ENCODE measurements at places on chromosomes 7 and 10.

- H3K4me3 ChIP-seq: no peak overlapping the region
- no peak for DNase-seq
- peaks cover 4% of the 10 kb centered on the region for H3K27me3 ChIP-seq
- H3K36me3 ChIP-seq: no peaks in the 10 kb centered on the region
Measured at GRCh38 chr10:42177077-42177792, 461.1 kb downstream of the ZNF33B start.

GRCh38 chr7:31145339-31145738 is 93.2 kb downstream of the ADCYAP1R1 start:
- no peak overlapping the region for H3K27ac ChIP-seq
- no peaks in the 10 kb centered on the region for H3K27me3 ChIP-seq

DNA sequence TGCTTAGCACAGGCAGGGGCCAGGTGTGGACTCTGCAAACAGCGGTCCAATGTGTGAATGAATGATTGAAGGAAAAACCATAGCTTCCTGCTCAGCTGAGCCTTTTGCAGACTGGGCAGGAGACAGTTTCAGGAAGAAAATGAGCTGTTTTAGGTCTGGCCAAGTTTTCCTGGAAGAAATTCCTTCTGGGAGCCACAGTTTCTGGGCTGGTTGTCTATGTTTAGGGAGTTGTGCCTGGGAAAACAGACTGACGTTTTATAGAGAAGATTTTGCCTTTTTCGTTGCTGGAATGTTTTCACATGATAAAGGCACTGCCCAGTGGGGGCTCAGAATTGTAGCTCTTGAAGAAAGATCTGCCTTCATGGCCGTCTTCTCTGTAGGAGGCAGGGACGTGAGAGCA is 255.1 kb downstream of the CCSER2 start:
- no peak for DNase-seq
- no peaks in the 10 kb centered on the region for H3K36me3 ChIP-seq
- H3K4me1 ChIP-seq: no peaks in the 10 kb centered on the region
- no peak overlapping the region for H3K4me3 ChIP-seq
- no peaks in the 10 kb centered on the region for H3K27me3 ChIP-seq

- DNase-seq: no peak
- H3K27me3 ChIP-seq: peaks cover 63% of the 10 kb centered on the region
- no peak overlapping the region for H3K27ac ChIP-seq
- H3K4me3 ChIP-seq: no peak overlapping the region
- H3K4me1 ChIP-seq: no peaks in the 10 kb centered on the region
Measured at GRCh38 chr10:101282947-101283346, 53.7 kb upstream of the LBX1 start.

DNA sequence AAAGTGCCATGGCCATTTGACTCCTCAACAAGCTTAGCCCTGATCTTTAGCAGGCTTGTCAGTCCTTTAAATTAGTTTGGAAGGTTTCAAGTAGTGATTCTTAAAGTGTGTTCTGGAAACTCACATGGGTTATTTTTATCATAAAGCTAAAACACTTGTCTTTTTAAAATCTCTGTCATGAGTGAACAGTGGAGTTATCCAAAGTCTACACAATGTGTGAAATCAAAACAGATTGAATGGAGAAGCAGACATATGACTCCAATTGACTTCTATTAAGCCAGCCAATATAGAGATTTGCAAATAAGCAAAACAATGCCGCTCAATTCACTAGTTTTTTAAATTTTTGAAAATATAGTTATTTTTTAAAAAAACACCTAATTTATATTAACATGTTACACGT is 53.3 kb upstream of the SORCS3 start:
- no peaks in the 10 kb centered on the region for H3K27me3 ChIP-seq
- no peak overlapping the region for H3K27ac ChIP-seq
- no peak overlapping the region for H3K4me3 ChIP-seq
- no peaks in the 10 kb centered on the region for H3K36me3 ChIP-seq
- DNase-seq: no peak

GRCh38 chr7:29039821-29040578 is 81.9 kb upstream of the TRIL start:
- H3K27ac ChIP-seq: no peak overlapping the region
- no peaks in the 10 kb centered on the region for H3K4me1 ChIP-seq
- H3K4me3 ChIP-seq: no peak overlapping the region
- no peaks in the 10 kb centered on the region for H3K36me3 ChIP-seq
- no peak for DNase-seq

- H3K27me3 ChIP-seq: no peaks in the 10 kb centered on the region
- DNase-seq: no peak
- no peaks in the 10 kb centered on the region for H3K4me1 ChIP-seq
- no peak overlapping the region for H3K27ac ChIP-seq
- no peaks in the 10 kb centered on the region for H3K36me3 ChIP-seq
- no peak overlapping the region for H3K4me3 ChIP-seq
Measured at GRCh38 chr10:130392031-130392430, 255.8 kb downstream of the GLRX3 start.

DNA sequence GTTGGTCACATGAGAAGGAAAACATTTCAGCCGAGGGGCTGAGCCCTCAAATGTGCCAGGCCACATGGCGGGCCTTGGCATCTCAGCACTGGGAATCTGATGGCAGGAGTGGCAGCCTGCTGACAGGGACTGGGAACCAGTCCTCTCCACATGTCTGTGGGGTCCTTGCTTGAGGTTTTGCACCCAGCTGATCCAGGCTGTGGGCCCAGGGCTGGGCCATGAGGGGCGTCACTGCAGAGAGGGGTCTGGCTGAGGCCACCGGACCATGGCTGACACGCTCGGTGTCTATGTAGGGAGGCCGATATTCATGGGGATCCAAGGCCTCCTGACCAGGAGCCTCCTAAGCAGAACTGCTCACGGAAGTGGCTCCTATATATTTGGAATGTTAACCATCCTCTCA is 31.0 kb upstream of the PWWP2B start:
- peaks cover 9% of the 10 kb centered on the region for H3K36me3 ChIP-seq
- H3K27ac ChIP-seq: no peak overlapping the region
- no peak for DNase-seq
- no peaks in the 10 kb centered on the region for H3K27me3 ChIP-seq

GRCh38 chr10:61939902-61940301 is 38.4 kb downstream of the ARID5B start:
- H3K27ac ChIP-seq: peak overlapping the region; percentile 89
- no peak overlapping the region for H3K4me3 ChIP-seq
- DNase-seq: peak; percentile 35
- peaks cover 11% of the 10 kb centered on the region for H3K36me3 ChIP-seq
- no peaks in the 10 kb centered on the region for H3K27me3 ChIP-seq
- H3K4me1 ChIP-seq: peaks cover 23% of the 10 kb centered on the region

GRCh38 chr7:5303591-5304505 is 21.1 kb downstream of the SLC29A4 start:
- H3K4me3 ChIP-seq: no peak overlapping the region
- no peak for DNase-seq
- H3K4me1 ChIP-seq: no peaks in the 10 kb centered on the region

DNA sequence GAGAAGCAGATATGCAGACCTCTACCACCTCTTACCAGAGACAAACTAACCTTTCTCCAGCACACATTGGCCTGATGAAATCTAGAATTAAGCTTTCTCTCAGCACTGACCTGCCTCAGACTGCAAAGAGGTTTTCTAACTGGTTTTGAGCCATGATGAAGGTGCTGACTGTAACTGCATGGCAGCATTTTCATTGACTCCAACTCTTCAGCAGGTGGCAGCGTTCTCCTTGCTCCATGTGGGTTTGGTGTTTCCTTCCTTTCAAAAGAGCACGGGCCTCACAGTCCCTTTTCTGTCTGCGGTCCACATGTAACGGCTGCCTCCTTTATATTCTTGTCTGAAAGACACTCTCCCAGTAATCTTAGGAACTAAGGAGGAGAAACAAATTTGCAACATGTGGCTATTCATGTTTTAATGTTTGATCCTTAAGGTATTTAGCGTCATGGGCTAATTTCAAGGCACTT is 12.6 kb downstream of the KLLN start:
- H3K36me3 ChIP-seq: no peaks in the 10 kb centered on the region
- H3K27ac ChIP-seq: no peak overlapping the region
- H3K4me3 ChIP-seq: no peak overlapping the region

DNA sequence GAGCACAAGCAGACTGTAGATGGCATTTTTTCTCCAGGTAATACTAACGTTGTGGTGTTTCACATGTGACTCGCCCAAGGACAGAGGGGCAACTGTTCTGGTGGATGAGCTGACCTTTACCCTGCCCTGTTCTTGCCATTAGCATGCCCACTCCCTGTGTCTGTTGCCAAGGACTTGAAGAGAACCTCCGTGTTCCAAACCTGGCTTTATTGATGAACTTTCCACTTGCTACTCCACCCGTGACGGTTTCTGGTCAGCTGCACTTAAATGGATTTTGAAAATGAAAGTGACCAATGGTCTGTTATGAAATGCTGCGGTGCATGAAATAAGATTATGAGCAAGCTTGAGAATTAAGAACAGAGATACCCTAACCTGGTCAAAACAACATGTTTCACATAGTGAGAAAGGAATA is 30.4 kb downstream of the LRRC4 start:
- H3K4me3 ChIP-seq: no peak overlapping the region
- no peak for DNase-seq
- H3K4me1 ChIP-seq: peaks cover 8% of the 10 kb centered on the region
- peaks cover 8% of the 10 kb centered on the region for H3K36me3 ChIP-seq
- no peak overlapping the region for H3K27ac ChIP-seq

DNA sequence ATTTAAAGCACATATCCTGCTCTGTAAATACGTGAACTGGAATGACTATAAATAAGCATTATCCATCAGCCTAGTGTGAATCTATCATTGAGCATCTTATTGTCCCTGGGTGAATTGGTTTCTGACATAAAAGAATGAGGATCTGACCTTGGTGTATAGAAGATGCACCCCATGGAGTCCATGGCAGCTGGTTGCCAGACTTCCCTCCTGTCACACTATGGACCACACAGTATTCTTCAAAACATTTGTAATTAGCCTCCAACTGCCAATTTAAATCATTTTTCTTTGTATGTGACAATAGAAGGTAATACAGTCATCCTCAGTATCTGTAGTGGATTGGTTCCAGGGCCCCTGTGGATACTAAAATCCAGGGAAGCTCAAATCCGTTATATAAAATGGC is 238.1 kb upstream of the ZWINT start:
- no peaks in the 10 kb centered on the region for H3K36me3 ChIP-seq
- DNase-seq: no peak
- H3K27me3 ChIP-seq: no peaks in the 10 kb centered on the region
- H3K4me1 ChIP-seq: no peaks in the 10 kb centered on the region
- H3K27ac ChIP-seq: no peak overlapping the region

DNA sequence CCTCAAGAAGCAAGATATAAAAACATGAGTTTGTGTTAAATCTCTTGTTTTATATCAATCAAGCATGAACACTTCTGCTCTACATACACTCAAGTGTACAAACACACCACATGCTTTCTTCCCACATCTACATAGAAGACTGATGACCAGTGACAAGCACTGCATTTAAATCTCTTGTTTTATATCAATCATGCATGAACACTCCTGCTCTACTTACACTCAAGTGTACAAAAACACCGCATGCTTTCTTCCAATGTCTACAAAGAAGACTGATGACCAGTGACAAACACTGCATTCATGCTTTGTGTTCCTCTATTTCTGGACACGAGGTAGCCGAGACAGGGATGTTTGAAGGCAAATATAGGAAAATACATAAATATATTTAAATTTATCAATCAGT is 642.0 kb upstream of the PFKP start:
- H3K4me3 ChIP-seq: no peak overlapping the region
- no peak overlapping the region for H3K27ac ChIP-seq
- DNase-seq: no peak
- no peaks in the 10 kb centered on the region for H3K4me1 ChIP-seq
- H3K27me3 ChIP-seq: no peaks in the 10 kb centered on the region
- H3K36me3 ChIP-seq: no peaks in the 10 kb centered on the region

GRCh38 chr10:84293171-84293570 is 35.2 kb upstream of the CCSER2 start:
- H3K27ac ChIP-seq: no peak overlapping the region
- DNase-seq: no peak
- H3K4me3 ChIP-seq: no peak overlapping the region

DNA sequence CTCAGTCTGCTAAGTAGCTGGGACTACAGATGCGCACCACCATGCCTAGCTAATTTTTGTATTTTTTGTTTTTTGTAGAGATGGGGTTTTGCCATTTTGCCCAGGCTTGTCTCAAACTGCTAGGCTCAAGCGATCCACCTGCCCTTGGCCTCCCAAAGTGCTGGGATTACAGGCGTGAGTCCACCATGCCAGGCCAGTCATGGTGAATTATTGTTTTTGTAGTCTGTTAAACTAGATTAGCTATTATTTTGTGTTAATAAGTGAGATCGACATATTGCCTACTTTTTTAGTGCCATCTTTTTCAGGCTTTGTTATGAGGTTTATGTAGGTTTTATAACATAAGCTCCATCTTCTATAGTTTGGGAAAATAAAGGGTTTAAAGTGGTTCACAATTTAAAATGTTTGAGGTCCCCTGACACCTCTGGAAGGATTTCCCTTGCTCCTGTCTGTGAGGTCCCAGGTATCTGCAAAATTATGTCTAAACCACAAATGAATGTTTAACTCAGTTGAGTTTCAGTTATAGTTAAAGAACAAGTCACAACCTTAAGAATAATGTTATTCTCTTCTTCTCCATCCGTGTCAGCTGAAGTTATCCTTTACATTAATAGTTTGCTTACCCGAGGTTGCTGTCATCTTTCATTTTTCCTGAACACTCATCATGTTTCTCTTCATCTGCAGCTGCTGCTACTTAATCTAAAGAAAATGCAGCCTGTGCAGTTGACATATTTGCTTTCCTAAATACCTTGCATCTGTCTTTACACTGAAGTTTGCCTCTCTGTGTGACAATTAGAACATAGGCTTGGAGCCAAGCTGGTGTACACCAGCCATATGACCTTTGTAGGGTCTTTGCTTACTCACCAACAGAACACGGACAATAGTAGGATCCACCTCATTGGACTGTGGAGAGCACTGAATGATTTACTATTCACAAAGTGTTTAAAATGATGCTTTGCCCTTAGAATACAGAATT is 8.9 kb upstream of the VSTM4 start:
- no peaks in the 10 kb centered on the region for H3K4me1 ChIP-seq
- H3K27ac ChIP-seq: no peak overlapping the region
- no peak overlapping the region for H3K4me3 ChIP-seq
- no peak for DNase-seq

- H3K4me3 ChIP-seq: peak overlapping the region; percentile 84
- no peaks in the 10 kb centered on the region for H3K36me3 ChIP-seq
- DNase-seq: peak; percentile 10
- H3K27ac ChIP-seq: peak overlapping the region; percentile 91
- H3K27me3 ChIP-seq: no peaks in the 10 kb centered on the region
Measured at GRCh38 chr7:133253519-133253875, 619 bp downstream of the EXOC4 start.

DNA sequence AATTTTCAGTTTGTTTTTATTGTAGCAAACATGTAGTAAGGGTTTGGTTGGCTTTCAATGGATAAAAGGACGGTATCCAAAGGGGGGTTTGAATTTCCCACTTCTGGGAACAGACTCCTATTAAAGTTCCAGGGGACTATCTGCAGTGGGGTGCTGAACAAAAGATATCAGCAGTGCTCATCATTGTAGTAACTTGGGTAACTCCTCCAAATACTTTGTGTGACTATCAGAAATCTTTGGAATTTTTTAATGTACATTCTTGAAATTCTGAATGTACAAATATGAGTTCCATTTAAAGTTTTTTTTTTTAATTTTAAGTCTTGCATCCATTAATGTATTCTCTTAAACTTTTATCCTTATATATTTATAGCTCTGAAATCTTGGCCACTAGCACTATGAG is 42.1 kb downstream of the CYP51A1 start:
- peak; percentile 3 for DNase-seq
- H3K4me3 ChIP-seq: no peak overlapping the region
- peaks cover 23% of the 10 kb centered on the region for H3K36me3 ChIP-seq
- no peak overlapping the region for H3K27ac ChIP-seq
- no peaks in the 10 kb centered on the region for H3K27me3 ChIP-seq
- no peaks in the 10 kb centered on the region for H3K4me1 ChIP-seq

GRCh38 chr10:93656155-93656554 is 43.8 kb downstream of the PDE6C start:
- no peaks in the 10 kb centered on the region for H3K27me3 ChIP-seq
- DNase-seq: no peak
- no peaks in the 10 kb centered on the region for H3K4me1 ChIP-seq
- 0 out of 2 replicates have a peak, but pooled peaks cover 3% of the 10 kb centered on the region for H3K36me3 ChIP-seq
- H3K27ac ChIP-seq: no peak overlapping the region

Measured in IMR-90 (cell line).